ENCODE measurements at places on chromosomes 3 and 15.

- no peak for DNase-seq
Measured at GRCh38 chr3:180690061-180690460, 10.8 kb upstream of the CCDC39 start.

DNA sequence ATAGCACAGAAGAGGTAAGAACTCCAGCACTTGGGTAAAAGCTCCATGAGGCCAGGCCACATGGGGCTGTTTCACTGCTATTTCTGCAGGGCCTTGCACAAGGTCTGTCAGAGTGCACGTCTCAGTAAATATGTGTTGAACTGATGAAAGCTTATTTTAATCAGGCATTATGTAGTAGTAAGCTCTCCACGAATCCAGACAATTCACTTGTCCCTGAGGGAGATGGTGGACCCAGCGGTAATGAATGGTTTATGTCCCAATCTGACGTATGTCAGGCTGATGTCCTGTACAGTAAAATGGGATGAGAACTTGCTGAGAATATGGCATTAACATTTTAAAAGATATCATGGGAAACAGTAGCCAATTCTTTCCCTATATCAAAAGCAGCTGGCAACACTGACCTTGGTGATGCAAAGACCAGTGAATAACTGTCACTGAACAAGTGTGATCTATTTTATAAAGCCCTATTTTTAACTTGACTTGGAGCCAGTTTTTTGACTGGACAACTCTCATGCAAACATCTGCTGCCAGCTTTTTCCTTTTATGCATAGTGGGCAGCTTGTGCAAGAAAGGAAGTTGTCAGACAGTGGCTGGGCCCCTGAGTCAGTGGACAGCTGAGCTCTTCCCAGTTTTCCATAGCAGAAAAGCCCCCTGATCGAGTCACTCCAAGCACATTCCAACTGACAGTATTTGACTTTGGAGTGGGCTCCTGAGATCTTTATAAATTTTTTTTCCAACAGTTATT, 519.8 kb upstream of the MDFIC2 start:
- no peak for DNase-seq

- DNase-seq = peak; percentile 34
Measured at GRCh38 chr3:177109688-177110330, 87.5 kb downstream of the TBL1XR1 start.

- DNase-seq = no peak
Measured at GRCh38 chr15:62752657-62753517, 289.7 kb upstream of the TPM1 start.

DNA sequence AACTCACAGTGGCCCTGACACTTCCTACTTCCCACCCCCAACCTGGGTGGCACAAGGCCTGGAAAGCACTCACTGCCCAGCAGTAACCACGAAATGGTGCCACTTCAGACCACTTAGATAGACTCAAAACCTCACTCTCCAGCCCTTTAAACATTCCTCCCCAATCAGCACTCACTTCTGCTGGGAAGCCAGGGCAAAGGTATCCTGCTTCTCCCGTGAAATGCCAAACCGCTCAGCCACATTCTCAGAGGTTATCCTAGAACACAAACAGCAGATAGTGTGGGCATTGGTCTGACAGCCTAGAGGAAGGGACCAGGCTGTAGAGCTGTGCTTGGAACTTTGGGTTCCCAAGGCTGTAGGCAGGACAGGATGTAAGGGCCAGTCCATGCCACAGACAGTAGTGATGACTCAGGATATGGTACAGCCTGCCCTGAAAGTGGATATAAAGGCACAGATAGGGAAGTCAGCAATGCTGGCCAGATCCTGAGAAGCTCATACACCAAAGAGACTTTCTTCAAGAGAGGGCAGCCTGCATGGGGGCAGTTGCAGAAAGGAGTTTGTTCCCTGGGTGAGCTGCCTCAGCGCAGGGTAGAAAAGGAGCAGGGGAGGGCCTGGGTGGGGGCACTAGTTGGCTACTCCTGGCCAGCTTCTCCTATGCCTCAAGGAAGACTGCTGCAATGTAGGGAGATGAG, 9.2 kb downstream of the ACAA1 start:
- DNase-seq = no peak

- DNase-seq = no peak
Measured at GRCh38 chr3:14431452-14431916, 29.1 kb downstream of the SLC6A6 start.

GRCh38 chr3:34646911-34647460, 848.6 kb downstream of the PDCD6IP start:
- no peak for DNase-seq

DNA sequence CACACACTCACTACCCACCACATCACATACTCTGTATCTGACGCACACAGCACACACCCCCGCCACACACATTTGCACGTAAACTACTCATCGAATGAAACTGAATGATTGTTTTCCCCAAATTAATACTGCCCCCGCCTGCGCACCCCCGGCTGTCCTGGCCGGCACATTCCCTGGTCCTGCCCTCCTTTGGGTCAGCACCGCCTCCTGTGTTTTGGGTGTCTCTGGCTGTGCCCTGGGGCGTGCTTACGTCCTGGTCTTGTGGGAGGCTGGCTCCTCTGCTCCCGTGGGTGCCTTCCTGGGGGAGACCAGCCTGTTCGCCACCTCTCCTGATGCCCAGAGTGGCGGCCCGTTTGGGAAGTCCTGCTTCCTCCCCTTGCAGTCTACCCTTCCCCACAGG, 30.2 kb downstream of the APBA2 start:
- no peak for DNase-seq

DNA sequence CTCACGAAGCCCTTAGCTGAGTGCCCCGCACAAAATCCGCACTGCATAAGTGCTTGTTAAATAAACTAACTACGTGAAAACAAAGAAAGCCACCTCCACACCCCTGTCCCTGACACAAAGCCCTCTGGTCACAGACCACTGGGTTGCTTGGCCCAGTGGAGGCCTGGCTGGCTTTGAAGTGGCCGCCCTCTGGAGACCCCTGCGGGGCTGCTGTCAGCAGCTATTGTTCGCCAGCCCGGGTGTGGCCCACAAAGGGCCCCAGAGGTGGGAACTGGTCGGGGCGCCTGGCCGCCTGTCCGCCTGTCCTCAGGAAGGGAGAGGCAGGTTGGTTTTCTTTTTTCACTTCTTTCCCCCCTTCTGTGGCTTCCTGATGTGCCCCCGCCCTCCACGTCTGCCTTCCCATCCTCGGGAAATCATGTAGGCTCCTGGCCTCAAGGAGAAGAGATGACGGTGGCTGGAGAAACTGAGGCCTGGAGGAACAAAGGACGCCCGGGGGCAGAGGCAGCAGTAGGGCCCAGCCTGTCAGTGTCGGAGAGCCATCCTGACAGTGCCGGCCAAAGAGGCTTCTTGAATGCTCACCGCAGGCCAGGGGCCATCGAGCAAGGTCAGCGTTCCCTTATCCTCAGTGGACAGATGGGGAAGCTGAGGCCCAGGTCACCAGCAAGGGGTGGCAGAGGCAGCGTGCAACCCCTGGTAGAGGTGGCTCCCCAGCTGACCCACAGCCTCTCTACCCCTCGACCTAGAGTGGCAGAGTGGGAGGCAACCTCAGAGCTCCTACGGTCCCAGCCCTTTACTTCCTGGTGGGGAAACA, 61.1 kb downstream of the SLC6A6 start:
- no peak for DNase-seq

GRCh38 chr3:160607826-160608225, 42.5 kb upstream of the KPNA4 start:
- DNase-seq = no peak
